Left ventricle myocardium superior (tissue), 1 donor: ENCODE measurements at places on chromosomes 1 and 21. TPM values are rescaled to one million over a fixed set of nuclear protein-coding genes. Genes with fewer than 3 reads are reported as not detected.

- DNase-seq: no peak
Observed at GRCh38 chr1:41394959-41395956, 34.0 kb downstream of the FOXO6 start.

DNA sequence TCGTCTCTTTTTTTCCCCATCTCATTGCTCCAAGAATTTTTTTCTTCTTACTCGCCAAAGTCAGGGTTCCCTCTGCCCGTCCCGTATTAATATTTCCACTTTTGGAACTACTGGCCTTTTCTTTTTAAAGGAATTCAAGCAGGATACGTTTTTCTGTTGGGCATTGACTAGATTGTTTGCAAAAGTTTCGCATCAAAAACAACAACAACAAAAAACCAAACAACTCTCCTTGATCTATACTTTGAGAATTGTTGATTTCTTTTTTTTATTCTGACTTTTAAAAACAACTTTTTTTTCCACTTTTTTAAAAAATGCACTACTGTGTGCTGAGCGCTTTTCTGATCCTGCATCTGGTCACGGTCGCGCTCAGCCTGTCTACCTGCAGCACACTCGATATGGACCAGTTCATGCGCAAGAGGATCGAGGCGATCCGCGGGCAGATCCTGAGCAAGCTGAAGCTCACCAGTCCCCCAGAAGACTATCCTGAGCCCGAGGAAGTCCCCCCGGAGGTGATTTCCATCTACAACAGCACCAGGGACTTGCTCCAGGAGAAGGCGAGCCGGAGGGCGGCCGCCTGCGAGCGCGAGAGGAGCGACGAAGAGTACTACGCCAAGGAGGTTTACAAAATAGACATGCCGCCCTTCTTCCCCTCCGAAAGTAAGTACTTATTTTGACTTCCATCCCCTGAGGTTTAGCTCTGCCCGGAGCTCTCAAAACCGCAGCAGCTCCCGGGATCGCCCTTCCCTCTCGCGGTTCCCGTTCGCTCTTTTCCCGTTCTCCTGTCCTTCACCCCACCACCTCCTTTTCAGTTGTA is 1.5 kb downstream of the TGFB2 start:
- DNase-seq: peak; percentile 50

GRCh38 chr21:43273708-43274021 is 104.9 kb downstream of the CRYAA start:
- no peak for DNase-seq

DNA sequence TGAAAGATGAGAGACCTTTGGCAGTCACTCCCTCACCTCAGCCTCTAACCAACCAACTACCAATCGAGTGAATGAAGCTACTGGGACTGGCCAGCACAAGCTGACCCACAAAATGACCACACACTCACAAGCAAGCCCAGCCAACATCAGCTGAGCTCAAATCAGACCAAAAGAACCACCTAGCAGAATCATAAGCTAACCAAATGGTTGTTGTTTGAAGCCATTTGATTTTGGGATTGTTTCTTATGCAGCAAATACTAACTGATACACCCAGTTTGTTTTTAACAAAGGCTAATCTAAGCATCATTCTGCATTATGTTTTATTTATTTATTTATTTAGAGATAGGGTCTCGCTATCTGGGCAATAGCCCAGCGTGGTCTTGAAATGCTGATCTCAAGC is 310.4 kb downstream of the SETD4 start:
- DNase-seq: no peak

GRCh38 chr1:26978901-26979300 is 14.6 kb upstream of the TRNP1 start:
- no peak for DNase-seq

TTC22 gene
- total RNA-seq: 0.17 TPM

TLCD4 gene
- total RNA-seq: 59.6 TPM

KLHDC8A gene
- not detected for total RNA-seq

GRCh38 chr1:167594822-167595221 is 35.2 kb upstream of the RCSD1 start:
- no peak for DNase-seq

HAO2 gene
- total RNA-seq: not detected

DNA sequence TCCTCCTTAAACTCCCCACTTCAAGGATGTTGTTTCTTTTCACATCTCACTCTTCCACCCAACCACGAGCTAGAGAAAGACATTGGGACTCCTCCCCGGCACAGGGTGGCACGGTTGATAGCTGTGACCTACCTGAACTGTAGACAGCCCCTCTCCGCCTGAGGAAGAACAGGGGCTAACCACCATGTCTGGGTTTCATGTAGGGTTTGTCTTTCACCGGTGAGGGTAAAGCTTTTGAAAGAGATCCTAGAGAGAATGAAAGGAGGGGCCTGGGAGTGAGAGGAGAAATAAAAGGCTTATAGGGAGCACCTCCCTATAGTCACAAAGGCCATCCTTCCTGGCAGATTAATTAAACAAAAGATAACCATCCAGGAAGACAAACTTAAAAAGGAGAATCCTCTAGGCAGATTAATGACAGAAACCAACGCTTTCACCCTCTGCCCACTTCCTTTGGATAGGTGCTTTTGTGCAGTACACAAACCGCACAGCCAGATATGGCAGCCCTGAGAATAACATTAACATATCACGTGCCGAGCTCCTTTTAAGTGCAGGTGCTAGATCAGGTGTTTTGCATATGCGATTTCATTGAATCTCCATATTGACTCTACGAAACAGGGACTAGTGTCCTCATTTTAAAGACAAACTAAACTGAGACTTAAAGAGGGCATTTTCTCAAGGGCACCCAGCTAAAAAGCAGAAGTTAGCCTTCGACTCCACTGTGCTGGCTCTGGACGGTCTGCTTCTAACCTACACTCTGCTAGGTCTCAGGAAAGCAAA is 178.1 kb upstream of the RUNX1 start:
- DNase-seq: no peak
